ENCODE measurements at places on chromosomes 12 and 14. TPM values are rescaled to one million over a fixed set of nuclear protein-coding genes. Genes with fewer than 3 reads are reported as not detected.

DNA sequence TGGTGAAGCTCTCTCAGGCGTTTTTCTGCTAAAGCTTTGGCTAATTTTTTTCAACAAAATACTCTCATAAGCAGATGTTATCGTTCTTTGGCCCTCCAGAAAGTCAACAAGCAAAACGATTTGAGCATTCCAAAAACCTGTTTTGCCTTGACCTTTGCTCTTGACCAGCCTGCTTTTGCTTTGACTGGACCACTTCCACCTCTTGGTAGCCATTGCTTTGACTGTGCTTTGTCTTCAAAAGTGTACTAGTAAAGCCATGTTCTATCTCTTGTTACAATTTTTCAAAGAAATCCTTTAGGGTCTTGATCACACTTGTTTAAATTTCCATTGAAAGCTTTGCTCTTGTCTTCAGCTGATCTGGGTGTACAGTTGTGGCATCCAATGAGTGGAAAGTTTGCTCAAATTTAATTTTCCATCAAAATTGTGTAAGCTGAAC, 10.7 kb upstream of the ARID4A start:
- DNase-seq, result no peak

SLC39A5 gene
- not detected for total RNA-seq

GRCh38 chr14:90518941-90519256, 122.1 kb downstream of the CALM1 start:
- DNase-seq, result no peak

DNA sequence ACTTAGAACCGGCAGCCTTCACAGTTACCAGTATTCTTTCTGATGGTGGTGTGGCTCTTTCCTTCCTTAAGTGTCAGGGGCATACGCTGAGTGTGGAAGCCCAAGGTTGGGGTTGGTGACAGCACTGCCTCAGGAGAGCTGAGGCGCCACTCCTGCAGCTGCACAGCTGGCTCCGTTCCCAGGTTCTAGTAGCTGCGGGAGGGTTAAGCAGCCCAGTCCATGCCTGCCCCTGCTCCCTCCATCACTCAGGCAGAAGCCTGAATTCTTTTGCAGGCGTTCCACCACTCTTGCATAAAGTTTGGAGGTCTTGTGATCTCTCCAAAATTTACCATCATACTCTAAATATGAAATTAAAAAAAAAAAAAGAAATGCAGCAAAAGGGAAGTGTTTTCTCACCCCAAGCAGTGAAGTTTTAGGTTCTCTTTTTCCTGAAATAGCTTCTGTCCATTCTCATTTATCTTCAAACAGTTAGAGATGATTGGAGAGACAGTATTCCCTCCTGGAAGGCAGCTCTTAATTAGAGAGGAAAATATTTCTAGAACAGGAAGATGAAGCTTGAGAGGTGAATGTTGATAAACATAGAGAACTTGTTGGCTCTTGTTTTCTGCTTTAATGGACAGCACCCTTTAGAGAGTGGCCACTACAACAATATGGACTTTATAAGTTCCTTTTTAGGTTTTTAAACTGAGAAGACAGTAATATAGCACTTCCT, 136.1 kb downstream of the FGD4 start:
- peak; percentile 83 for DNase-seq

WNT1 gene
- not detected for total RNA-seq

DNA sequence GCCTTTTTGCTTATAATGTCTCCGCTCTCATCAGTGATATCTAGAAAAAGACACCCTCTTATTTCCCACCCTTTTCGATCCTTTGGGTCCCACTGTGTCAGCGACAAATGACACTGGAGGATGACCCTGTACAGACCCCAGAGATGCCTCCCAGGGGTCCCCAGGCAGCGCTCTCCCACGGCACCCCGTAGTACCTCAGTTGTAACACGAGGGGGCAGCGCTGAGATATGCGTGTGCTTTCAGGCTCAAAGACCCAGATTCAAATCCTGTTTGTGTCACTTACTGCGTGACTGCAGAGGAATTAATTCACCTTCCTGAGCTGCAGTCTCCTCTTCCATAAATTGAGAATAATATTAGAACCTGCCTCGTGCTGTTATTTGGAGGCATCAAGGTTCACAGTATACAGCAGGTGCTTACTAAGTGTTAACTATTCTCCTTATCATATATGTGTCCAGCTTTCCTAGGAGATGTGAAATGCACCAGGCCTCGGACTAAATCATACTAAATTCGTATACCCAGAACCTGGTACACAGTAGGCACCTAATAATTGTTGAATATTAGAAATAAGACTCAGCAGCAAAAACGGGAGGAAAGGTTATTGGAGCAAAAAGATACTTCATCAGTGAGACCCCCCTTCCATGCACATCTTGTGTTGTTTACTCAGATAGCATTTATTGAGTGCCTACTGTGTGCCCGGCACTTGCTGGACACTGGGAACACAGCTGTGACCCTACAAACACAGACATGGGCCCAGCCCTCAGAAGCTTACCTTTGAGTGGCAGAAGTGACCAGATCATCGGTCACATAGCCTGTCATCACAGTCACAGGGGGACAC, 99.9 kb downstream of the PHETA1 start:
- no peak for DNase-seq

GOLGA5 gene
- 41.0 TPM for total RNA-seq

DNA sequence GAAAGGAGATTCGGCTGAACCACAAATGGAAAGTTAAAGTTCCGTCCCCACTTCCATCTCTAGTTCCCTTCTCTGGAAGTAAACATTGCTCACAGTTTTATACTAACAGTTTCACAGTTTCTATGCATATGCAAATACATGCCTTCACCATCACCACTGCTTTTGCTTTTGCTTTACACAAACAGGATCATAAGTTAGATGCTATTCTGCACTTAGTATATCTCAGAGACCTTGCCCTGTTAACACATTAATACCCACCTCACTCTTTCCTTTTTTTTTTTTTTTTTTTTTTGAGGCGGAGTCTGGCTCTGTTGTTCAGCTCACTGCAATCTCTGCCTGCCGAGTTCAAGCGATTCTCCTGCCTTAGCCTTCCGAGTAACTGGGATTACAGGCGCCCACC, 890 bp downstream of the TEP1 start:
- DNase-seq, result no peak

- DNase-seq, result no peak
Observed at GRCh38 chr12:120066341-120066740, 50.2 kb downstream of the RAB35 start.

NEDD8 gene
- 192 TPM for total RNA-seq

GRCh38 chr12:109999983-110000505, 814 bp downstream of the ANKRD13A start:
- DNase-seq, result no peak

SRRM4 gene
- total RNA-seq, result 0.14 TPM

DNA sequence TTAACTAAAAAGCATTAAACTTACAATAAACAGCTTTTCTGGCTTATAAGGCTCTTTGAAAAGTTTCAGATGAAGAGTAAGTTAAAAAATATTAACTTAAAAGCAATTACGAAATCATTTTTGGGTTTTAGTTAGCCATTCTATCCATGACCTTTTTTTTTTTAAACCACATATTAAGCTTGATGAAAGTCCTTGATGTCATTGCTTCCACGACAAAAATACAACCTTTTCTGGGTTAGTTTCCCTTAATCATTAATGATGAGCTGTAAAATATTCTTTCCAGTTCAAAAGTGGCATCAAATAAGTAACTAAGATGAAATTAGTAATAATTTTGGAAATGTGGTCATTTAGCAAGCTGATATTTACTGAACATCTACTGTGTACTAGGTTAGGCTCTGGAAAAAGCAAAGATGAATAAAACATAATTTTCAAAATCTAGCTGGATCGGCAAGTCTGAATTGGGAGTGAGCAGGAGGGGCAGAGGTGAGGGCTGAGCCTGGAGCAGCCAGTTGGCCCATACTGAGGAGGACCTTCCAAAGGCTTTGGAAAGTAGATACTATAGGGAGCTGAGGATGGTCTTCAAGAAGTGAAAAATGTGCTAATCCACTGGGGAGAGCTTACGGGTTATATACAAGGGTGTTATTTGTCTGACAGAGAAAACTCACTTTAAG, 345.2 kb downstream of the ZFP36L1 start:
- no peak for DNase-seq

- no peak for DNase-seq
Observed at GRCh38 chr12:89179245-89179644, 173.1 kb downstream of the DUSP6 start.

GRCh38 chr12:102197789-102198188, at the start of gene PMCH:
Gene PMCH (minus strand): TSS chr12:102197833. CDS start chr12:102197770, 63 bp downstream.
- no peak for DNase-seq

Data from sigmoid colon (tissue), 7 donors.